ENCODE measurements at places on chromosomes 11 and 22. TPM values are rescaled to one million over a fixed set of nuclear protein-coding genes. Genes with fewer than 3 reads are reported as not detected.

SYT8 gene
- total RNA-seq, result not detected

SLC25A1 gene
- 152 TPM for total RNA-seq

DDI1 gene
- total RNA-seq, result not detected

GATD1 gene
- 67.6 TPM for total RNA-seq

RAB38 gene
- 32.2 TPM for total RNA-seq

FREY1 gene
- 0.79 TPM for total RNA-seq

SULT4A1 gene
- not detected for total RNA-seq

TMEM132A gene
- 33.5 TPM for total RNA-seq

MOV10L1 gene
- 0.42 TPM for total RNA-seq

NXPE4 gene
- not detected for total RNA-seq

KRTAP5-2 gene
- not detected for total RNA-seq
